ENCODE measurements at places on chromosomes 5 and 9.
A peak's percentile ranks its signal among the peaks of the same experiment; 100 is the strongest.

- DNase-seq, result no peak
These were observed 56.8 kb downstream of the SEMA4D start for GRCh38 chr9:89440951-89441654.

DNA sequence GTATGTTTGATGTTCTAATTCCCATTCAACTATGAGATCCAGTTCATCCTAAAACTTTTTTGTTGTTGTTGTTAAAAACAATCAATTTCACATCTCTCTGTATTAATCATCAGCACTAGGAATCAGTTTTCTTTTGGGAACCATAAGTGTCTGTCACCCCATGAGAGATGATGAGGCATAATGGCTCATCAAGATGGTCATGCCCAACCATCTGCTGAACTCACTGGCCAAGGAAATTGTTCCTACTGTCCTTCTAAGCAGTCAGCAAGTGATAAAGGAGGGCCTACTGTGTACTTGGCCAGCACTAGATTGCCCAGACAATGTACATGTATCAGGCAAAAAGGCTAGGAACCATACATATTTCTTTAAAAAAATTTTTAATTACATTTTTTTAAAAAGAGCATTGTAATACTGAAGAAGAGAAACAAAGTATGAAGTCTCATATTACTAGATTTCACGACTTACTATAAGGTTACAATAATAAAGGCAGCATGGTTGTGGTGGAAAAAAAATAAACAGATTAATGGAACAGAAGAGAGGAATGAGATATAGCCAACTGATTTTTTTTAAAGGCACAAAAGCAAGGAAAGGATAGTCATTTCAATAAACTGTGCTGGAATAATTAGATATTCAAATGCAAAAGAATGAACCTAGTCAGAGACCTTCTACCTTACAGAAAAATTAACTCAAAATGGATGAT lies 458.3 kb downstream of the SPOCK1 start:
- DNase-seq, result no peak

DNA sequence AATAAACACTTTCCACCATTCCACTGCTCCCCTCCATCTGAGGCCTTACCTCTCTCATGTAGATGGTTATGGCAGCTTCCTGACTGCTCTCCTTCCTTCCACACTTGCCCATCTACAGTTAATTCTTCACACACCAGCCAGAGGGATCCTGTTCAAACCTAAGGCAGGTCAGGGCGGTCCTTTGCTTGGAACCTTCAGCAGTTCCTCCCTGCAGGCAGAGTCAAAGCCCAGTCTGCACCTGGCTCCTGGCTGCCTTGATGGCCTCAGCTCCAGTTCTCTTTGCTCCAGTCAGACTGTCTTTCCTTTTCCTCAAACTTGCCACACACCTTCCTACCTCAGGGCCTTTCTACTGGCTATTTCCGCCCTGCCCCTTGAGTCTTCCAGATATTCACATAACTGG lies 30.2 kb upstream of the NR3C1 start:
- DNase-seq, result no peak

GRCh38 chr5:32259033-32259432 lies 53.7 kb downstream of the MTMR12 start:
- no peak for DNase-seq

GRCh38 chr9:131624636-131625507 lies 79.5 kb downstream of the PRRT1B start:
- DNase-seq, result peak; percentile 88

DNA sequence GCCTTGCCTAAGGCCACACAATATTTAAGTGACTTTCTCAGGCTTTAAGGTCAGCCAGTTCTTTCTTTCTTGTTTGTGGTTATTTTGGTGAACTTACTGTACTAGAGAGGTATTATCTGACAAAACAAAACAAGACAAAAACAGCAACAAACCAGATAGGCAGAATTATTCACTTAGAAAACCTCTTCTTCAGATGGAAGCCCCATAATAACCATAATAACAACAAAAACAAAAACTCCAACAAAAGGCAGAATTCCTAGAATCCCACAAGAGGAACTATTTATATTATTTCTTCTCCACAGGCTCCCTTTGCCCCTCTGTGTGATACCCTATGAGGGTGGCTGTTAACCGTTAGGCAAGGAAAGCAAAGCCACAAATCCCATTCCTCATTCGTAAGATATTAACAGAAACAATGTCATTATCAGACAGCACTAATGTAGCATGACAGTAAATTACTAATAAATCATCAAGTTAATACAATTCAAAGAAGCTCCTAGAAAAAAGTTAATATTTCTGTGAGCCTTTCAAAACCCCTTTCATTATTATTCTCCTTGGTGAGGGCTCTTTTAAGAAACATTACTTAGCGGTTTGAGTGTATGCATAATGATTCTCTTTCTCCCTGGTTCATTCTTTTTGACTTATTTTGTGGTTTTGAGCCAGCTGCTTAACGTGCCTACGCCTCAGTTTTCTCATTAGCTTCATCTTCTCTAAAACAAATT lies 274.9 kb downstream of the EFNA5 start:
- no peak for DNase-seq

DNA sequence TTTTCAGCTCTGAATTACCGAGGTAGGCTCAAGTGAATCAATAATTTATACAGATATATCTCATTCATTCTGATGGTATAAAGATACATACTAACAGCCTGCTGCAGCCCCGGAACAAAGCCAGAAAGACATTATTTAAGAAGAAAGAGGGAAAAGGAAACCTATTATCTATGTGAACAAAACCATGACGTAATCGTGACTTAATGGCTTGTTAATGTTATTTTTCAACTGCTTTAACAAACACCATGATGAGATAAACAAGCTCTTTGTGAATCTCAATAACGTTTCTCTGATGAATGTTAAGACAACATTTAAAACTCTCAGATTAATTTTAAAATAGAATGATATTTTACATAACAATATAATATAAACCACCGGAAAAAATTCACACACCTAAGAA lies 237.1 kb downstream of the SLF1 start:
- DNase-seq, result no peak

DNA sequence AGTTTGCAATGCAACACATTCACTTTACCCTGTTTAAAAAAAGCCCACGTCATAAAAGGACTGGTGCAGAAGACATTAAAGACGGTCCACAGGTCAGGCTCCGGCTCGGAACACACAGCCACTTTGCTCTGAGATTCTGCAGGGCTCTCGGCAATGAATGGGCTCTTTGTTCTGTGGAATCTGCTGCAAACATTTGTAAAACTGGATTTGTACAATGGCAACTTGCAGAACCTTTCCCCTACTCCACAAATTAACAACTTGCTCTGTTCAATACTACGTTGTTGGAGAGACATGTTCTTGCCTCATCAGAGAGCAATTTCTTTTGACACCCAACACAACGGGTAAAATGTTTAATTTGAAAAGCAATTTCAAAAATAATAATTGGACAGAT lies 13.0 kb upstream of the NR5A1 start:
- DNase-seq, result peak; percentile 68

DNA sequence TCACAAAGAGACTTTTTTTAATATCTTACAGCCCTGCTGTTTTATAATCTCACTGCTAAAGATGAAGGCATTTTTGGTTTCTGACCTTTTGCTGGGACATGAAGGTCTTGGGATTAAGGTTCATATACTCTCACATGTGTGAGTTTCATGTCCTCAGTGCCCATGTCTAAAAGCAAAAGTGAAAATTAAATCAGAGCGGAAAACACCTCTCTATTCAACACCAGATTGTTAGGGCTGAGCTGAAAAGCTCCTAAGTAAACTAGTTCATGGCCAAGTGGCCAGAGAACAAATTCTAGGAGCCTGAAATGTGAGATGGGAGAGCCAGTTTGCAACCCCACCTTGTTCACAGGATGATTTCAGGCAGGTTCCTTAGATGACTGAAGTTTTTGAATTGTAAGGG lies 110.9 kb downstream of the GRIA1 start:
- DNase-seq, result no peak

- DNase-seq, result no peak
These were observed 77.2 kb downstream of the SLCO6A1 start for GRCh38 chr5:102421647-102422046.

DNA sequence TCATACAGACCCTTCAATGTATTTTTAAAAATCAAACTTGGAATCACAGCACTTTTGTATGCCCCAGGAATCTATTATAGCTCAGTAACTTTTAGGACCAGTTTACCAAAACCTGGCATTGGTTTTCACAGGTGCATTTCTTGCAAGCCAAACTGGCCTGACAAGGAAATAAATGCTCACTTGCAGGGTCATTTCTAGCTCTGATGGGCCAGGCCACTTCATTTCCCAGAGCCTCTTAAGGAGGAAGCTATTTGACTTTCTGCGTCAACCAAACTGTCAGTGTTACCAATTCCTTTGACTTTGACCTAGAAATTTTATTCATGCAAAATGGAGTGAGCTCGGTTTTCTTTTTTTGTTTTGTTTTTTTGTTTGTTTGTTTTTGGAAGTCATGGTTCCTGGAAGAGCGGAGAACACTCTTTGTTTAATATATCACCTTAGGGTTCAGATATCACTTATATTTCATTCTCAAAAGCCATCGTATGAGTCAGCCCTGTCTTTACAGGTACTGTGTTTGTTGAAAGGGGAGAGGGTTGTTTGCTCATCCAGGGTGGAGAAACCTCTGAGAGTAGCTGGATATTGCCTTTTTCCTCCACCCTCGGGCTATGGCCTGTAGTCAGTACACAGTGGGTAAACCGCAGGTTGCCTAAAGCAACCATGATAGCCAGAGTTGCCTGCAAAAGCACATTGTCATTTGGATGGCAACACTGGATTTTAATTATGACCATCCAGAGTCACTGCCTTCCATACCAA lies 58.9 kb downstream of the GNA14 start:
- no peak for DNase-seq

- DNase-seq, result no peak
These were observed 257.9 kb downstream of the MAN2A1 start for GRCh38 chr5:109947667-109948066.

- no peak for DNase-seq
These were observed 13.7 kb downstream of the STK32A start for GRCh38 chr5:147248561-147248960.

GRCh38 chr9:129100383-129101169 lies 10.0 kb downstream of the CRAT start:
- no peak for DNase-seq

GRCh38 chr9:116693233-116693731 lies 6.2 kb downstream of the TRIM32 start:
- no peak for DNase-seq

All from brain (organoid and tissue), 16 donors.